ENCODE measurements at places on chromosomes 3 and 15. TPM values are rescaled to one million over a fixed set of nuclear protein-coding genes. Genes with fewer than 3 reads are reported as not detected.

Gene ATP13A5
- not detected for total RNA-seq

Gene PRSS50
- total RNA-seq, result not detected

Gene FAM81A
- 0.33 TPM for total RNA-seq

Gene FETUB
- not detected for total RNA-seq

Gene ADPRH
- 3.1 TPM for total RNA-seq
